ENCODE measurements at places on chromosomes 3 and 15.

DNA sequence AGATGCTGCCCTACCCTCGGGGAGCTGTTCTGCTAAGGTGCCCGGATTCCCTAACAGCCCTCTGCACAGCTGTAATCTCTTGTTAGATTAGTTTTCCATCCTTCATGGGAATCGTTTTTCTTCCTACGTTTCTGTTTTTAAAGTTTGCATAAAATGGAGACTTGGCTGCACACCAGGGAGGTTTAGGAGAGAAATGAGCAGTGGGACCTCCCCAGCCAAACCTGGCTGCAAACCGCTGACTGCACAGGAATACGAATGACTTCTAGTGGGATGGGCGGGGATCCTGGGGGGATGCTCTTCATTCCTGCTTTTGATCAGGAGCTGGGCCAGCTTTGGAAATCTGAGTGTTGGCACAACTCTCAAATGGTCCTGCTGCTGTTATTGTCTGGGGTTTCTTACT lies 77.5 kb downstream of the THSD4 start:
- no peak for DNase-seq

- DNase-seq: no peak
These were observed 265.1 kb downstream of the NFKBIZ start for GRCh38 chr3:102114264-102114979.

DNA sequence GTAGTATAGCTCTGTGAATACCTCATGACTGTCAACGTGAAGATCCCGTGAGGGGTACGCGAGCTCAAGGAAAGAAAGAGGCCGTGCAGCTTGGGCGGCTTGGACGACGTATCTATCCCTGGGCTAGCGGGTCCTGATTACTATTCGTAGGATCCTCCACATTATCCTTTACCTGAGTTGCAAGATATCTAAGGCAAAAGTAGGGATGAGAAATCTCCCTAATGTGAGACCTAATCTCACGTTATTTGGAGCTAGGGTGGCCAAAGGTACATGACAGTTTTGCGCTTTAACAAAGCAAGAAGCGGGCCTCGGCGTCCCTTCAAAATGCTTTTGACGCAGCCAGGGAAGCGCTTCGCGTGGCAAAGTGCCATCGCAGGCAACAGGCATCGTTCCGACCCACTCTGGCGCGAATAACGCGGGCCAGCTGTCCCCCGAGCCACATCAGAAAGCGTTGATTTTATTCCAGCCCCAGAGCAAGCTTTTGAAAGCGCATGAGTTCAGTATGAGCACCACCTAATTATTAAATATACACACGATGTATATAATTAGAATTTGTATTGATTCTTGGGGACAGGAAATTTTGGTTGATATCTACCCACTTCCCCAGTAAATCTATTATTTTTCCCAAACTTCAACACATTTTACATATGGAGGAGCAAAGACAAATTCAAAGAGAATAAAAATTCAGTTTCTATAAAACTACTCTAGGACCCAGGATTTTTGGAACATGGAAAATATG lies 2.5 kb upstream of the EOMES start:
- no peak for DNase-seq

- no peak for DNase-seq
These were observed 274.5 kb upstream of the AZI2 start for GRCh38 chr3:28623106-28623505.

DNA sequence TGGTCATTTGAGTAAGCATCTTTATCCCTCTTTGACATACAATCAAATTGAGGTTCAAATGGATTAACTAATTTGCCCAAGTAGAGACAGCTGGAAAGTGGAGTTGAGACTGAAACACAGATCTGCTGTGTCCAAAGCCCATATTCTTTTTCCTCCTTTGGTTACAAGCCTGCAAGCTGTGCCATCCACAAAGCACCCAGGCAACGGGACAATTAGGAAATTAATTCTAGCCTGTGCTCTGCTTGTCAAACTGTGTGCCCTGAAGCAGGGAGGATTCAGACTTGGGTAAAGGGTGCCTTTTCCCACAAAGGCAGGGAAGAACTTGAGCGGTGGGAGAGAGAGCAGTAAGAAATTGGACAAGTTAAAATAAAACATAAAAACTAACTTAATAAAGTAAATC lies 127.9 kb downstream of the DTWD1 start:
- DNase-seq: no peak

- no peak for DNase-seq
These were observed 97.5 kb downstream of the TCF12 start for GRCh38 chr15:57015897-57016296.

- peak; percentile 45 for DNase-seq
These were observed 116.5 kb upstream of the SLC2A2 start for GRCh38 chr3:171142985-171143384.

DNA sequence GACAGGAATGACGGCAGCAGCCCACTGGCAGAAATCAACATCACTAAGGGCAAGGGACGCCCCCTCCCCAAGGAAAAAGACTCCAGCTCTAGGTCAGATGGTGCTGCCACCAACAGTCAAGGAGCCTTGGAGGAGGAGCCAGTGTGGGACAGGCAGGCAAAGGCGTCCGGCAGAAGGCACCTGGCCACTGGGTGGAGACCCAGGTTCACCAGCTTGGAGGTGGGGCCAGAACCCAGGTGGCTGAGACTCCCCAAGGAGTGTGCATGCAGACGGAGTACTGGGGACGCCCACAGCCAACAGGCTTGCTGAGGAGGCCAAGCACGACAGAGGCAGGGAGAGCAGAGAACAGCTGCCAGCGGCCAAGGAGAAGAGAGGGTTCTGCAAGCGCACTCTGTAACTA lies 35.2 kb downstream of the PTPN23 start:
- DNase-seq: peak; percentile 13
